Stimulated activated CD4-positive, alpha-beta T cell treated with anti-CD3 and anti-CD28 coated beads, Interleukin-1b, Interleukin-23, amount 100 ng/mL, for 1 hour (primary cell): ENCODE measurements at places on chromosomes 7 and 10.

- DNase-seq = no peak
Observed at GRCh38 chr10:1102416-1102815, 46.2 kb downstream of the WDR37 start.

- DNase-seq = no peak
Observed at GRCh38 chr7:142372727-142373126, 114.9 kb upstream of the PRSS58 start.

GRCh38 chr7:151696721-151697514 lies 177.2 kb upstream of the RHEB start:
- no peak for DNase-seq

GRCh38 chr7:95723583-95724180 lies 48.7 kb upstream of the DYNC1I1 start:
- DNase-seq = no peak

- no peak for DNase-seq
Observed at GRCh38 chr7:154841731-154842331, 161.1 kb downstream of the PAXIP1 start.

DNA sequence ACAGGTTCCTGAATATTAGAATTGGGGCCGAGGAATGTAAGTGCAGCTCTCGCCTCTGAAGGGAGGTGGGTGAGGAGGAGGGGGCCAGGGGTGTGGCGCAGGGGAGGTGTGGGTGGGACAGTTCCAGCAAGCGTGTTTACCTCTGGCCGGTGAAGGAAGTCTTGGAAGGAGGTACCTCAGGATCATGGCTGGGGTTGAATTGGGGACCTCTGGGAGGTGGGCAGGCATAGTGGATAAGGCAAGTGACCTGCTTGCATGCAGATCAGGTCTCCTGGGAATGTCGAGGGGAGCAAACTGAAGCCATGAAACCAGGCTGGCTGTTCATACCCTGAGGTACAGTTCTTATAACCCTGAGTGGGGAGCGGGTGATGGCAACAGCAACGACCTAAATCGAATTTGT lies 2.0 kb downstream of the ZNF775 start:
- DNase-seq = no peak

- no peak for DNase-seq
Observed at GRCh38 chr7:117143066-117143465, 179.8 kb downstream of the WNT2 start.

DNA sequence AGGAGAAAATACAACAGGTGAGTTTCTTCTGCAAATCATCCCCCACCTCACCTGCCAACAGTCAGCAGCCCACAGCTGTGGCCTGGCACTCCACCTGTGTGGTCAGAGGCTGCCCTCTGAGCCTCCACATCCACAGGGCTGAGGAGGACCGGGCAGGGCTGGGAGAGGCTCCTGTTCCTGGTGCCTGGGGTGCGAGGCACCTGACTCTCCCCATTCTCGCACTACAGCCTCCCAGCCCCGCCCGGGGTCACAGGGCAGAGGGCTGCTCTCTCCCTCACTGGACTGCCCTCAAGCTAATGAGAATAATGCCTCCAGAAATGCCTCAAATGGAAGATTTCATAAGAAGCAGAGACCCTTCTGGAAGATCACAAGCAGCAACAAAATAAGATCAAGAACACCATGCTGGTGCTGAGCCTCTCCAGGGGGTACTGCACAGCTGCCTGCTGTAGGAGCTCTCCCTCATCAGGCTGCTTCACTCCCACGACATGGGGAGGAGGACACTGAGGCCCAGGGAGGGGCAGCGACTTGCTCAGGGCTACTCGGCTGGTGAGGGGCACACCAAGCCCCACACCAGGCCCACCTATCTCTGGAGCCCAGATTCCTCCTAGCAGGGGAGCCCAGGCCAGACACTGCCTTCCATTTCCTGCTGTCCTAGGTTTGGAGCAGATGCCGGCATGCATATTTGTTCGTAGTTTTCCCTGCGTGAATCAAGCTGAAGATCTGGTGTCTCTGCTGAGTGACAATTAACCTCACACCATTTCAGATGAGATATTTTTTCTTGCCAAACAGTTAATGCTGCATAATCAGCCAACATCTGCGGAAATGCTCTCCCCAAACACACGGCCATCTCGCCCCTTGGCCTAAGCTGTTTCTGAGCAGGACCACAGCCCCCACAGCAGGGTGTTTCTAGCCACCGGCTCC lies 76.5 kb downstream of the FAM53B start:
- DNase-seq = no peak

DNA sequence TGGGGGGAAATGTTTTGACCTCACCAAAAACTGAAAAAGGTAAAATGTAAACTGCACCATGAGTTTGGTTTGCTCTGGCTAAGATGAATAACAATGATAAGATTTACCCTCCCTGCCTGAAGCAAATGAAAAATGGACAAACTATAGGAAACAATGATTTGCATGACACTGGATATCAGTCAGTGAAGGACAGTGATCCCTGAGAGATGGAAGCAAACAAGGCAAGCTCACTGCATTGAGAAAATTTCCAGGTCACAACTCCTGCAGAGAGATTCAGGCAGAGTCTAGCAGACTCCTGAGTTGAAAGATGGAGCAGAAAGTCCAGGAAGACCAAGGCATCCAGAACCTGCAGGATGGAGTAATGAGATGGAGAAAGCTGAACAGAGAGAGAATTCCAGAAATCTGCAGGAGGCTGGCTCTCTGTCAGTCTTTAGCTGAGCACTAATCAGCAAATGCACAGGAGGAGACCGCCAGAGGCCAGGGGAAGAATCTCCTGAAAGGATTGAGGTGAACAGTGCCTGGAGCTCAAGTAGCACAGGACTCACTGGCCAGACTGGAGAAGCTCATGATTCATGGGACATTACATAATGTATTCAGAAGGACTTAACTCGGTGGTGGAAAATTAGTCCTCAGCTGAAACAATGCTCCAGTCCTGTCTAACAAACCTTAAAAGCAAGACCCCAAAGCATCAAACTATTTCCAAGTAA lies 51.2 kb upstream of the PALS2 start:
- DNase-seq = no peak

GRCh38 chr10:80447436-80448190 lies 6.5 kb upstream of the TSPAN14 start:
- no peak for DNase-seq

DNA sequence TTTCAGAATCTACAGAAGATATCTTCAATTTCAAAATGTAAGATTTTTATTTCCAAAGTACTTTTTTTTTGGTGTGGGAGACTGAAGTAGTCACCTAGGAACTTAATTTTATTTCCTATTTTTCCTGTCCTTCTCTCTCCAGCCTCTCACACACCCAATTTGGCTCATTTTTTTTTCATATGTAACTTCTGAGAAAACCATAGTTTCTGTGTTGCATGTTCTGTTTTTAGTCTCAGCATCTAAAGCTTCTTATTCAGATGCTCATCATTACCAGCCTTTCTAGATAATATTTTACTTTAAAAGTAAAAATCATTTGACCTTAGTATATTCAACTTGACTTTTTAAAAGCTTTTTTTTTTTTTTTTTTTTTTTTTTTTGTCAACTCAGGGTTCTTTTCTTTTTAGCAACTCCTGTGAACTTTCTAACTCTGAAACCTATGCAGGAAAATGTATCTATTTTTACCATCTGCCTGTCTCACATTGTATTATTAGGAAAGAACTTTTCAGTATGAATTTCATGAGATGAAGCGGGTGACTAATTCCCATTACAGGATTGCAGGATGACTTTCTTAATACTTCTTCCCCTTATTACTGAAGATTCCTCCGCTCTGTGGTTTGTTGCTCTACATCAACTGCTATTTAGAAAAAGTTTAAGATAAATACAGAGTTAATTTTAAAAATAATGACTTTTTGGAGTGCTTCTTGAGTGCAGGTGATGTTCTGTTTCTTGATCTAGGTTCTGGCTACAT lies 73.6 kb upstream of the LSM8 start:
- DNase-seq = no peak
